ENCODE measurements at places on chromosomes 12 and 14.

DNA sequence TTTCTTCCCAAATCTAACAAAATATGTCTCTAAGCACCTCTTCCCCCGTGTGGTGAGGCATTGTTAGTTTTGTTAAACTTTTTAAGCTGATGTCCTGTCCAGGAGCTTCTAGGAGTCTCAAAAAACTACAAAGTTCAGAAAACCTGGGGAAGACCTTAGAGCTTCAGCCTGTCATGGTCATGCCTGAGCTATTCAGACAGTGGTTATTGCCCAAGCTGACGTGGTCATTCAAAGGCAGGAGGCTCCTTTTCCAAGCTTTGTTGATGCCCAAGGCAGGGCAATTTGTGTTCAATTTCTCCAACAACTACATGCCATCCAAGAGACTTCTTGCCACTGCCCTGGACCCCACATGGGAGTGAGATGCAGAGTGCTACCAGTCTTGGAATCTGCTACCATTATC lies 5.8 kb upstream of the LYZ start:
- no peak for DNase-seq

DNA sequence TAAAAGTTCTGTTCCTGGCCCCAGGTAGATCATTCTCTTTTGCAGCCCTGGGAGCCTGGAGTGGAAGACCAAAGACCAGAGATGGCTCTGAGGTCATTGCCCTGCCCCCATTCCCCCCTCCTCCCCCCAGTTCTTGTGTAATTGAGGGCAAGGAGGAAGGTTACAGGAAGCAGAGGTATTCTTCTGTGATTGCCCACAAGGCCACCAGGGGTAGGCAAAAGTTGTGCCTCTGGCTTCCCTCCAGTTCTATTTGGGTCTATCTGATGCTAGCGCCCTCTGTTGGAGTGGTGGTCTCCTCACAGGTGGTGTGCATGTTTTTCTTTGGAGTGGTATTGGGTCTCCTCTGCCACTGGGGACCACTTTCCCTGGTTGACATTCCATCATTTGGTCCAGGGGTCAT lies 41.2 kb upstream of the CRY1 start:
- no peak for DNase-seq

DNA sequence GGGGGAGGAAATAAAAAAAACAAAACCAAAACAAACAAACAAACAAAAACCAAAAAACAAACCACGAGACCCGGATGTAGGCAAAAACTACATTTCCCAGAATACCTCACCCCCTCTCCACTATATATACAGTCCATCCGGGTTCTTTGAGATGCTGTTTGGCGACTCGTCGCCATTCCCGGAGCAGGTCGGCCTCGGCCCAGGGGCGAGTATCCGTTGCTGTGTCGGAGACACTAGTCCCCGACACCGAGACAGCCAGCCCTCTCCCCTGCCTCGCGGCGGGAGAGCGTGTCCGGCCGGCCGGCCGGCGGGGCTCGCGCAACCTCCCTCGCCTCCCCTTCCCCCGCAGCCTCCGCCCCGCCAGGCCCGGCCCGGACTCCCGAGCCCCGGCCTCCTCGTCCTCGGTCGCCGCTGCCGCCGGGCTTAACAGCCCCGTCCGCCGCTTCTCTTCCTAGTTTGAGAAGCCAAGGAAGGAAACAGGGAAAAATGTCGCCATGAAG lies at the start of gene RNF10:
Gene RNF10 (plus strand): TSS at position 154 of the 500 bp plus-strand sequence. CDS start 456 bp downstream, outside the sequence.
- DNase-seq = peak; percentile 93

DNA sequence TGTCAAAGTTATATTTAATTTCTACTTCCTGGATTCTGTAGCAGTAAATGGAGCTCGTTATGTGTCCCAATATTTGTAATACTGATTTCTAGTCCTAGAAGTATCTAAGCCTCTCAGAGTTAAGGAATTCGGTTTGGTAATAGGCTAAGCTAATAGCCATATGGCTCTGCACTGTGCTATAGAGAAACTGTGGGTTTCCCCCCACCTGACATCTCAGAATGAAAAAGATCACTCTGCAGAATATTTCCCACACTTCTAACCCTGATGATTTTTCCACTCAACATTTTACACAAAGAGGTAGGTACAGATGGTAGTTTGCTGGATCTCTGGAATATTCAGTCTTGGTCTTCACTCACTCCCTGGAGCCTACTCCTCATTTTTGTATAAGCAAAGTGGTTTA lies 71.2 kb downstream of the BORCS5 start:
- DNase-seq = no peak

GRCh38 chr12:5511644-5512600 lies 80.0 kb downstream of the NTF3 start:
- no peak for DNase-seq

DNA sequence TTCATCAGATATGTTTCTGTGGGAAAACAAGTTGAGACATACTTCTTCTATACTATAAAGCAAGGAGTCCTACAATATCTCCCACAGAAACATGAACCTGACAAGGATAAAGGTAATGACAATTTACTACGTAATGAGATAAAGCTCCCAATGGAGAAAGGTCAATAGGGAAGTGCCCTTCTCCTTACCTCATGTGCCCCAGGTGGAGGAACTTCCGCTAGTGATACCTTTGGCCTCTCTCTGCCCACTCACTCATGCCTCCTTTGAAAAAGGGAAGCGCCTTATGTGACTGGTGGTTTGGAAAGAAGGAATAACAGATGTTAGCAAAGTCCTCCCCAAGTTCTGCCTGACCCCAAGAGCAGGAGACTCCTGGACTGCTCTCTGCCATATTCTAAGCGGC lies 305.3 kb downstream of the ITPR2 start:
- no peak for DNase-seq

DNA sequence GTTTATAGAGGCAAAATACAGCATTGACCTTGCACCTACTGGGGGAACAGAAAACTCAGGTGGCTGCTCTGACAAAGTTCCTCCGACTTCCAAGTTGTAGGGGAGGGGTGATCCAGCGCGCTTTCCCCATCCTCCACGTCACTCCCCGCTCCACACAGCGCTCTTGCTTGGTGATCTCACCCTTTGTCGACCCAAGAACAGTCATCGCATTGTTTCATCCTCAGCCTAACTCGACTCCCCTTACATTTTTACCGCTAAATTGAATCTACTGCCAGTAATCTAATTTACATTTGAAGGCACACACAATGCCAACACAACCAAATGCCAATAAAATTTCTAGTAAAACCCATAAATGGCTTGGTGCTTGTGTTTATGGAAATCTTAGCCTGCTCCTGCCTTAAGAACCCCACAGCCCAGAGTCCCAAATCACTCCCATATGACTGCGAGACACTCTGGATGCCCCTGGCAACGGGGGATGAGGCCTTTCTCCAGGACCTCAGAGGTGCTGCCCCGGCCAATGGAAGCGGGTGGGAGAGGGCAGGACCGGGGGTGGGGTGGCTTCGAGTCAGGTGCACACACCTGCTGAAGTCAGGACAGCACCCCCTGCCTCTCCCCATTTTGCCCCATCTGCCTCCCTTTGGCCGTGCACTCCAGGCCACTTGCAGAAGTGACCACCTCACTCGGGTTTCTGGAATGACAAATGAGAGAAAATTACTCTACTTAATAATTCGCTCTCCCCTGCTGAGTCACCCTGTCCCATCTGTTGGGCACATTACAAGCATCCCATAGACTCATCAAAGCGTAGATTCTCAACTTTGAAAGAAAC lies 98.2 kb upstream of the GSC start:
- no peak for DNase-seq

GRCh38 chr12:70045036-70045435 lies 198.2 kb upstream of the CNOT2 start:
- DNase-seq = no peak

GRCh38 chr14:61511558-61511948 lies 183.8 kb upstream of the HIF1A start:
- DNase-seq = no peak

- no peak for DNase-seq
Measured at GRCh38 chr14:81263777-81264410, 43.1 kb upstream of the GTF2A1 start.

GRCh38 chr14:67532998-67533753 lies at the start of gene PLEKHH1:
Gene PLEKHH1, plus strand, starts transcription at chr14:67533290. Its CDS starts 8,578 bp downstream, at chr14:67541868.
- peak; percentile 63 for DNase-seq

GRCh38 chr12:203462-204260 lies 10.3 kb downstream of the SLC6A12 start:
- peak; percentile 40 for DNase-seq

GRCh38 chr14:92704036-92704804 lies 44.2 kb downstream of the LGMN start:
- DNase-seq = no peak

GRCh38 chr12:60529261-60529660 lies 933.4 kb downstream of the SLC16A7 start:
- DNase-seq = no peak

DNA sequence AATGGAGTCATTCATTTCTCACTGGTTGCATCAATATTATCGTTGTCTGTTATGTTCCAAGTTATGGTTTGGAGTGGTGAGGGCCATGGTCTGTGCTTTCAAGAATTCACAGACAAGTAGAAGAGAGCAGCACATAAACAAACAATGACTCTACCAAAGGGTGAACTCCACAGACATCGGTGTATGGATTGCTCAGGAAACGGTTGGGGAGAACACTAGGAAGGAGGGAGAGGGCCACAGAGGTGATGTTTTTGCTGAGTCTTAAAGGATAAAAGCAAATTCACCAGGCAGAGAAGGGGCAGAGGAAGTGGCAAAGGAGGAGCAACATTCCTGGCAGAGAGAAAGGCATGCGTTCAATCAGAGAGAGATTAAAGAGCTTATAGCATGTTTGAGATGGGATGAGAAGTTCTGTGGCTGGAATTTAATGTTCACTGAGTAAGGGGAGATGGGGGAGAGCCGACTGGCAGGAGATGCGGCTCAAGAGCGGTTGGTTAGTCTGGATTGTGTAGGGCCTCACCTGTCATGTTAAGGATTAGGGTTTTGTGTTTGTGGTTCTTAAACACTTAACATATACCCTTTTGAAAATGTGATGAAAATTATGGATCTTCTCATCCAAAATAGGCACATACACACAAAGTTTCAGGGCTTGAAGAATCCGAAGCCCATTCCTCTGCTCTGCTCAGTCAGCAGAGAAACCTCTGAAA lies 42.3 kb upstream of the FRMD6 start:
- no peak for DNase-seq

DNA sequence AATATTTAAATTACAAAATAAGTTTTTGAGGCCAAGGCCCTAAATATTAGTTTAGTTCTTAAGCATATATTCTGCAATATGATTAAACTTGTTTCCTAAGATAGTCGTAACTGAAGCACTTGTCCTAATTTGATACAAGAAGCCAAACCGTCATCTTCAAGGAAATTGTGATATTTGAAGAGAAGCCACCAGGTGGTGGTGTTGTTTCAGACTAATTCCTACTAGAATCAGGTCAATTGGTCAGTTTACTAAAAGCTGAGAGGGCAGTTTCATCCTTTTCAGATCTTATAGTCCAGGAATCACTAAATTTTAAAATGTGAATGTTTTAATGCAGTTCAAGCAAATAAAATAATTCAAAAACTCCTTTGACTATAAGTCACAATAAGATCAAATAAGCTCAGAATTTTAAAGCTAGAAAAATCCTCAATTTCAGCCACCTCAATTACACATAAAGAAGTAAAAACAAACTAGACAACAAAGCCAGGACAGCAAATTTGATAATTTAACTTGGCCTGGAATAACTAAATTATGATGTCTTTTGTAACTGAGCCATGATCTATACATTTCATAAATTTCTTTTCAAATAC lies 7.1 kb upstream of the ARL1 start:
- DNase-seq = peak; percentile 73

Data from NCI-H1105 treated with DMSO at 0.1 percent for 48 hours (cell line).